ENCODE measurements at places on chromosomes 11 and 22. TPM values are rescaled to one million over a fixed set of nuclear protein-coding genes. Genes with fewer than 3 reads are reported as not detected.
A peak's percentile ranks its signal among the peaks of the same experiment; 100 is the strongest.

GRCh38 chr11:2892215-2892966 lies 6.8 kb upstream of the CDKN1C start:
- H3K4me1 ChIP-seq = peaks cover 11% of the 10 kb centered on the region
- peak; percentile 40 for DNase-seq
- no peaks in the 10 kb centered on the region for H3K36me3 ChIP-seq

DNA sequence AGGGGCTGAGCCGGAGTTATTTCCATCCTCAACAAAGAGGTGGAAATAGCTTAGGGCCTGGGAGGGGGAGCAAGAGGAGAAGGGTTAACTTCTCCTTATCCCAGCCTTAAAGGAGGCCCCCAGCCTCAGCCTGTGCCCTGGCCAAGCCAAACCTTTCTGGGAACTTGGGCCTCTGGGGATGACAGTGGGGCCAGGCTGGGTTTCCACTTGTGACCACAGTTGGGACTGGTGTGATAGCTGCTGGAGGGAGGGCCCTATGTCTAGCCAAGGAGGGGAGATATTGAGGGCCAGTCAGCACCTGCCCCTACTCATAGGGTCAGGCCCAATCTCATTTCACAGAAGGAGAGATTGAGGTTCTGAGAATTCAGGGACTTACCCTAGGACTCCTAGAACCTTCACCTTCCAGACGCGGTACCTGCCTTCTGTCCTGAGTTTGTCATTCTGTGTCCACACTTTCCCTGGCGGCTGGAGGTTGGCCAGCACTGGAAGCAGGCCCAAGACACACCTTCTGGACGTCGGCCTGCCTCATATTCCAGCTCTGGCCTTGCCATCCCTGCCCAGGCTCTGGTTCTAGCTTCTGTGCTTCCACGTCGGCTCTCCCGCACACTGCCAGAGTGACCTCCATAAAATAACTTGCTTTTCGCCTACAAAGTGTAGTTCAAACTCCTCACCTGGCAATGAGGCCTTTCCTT lies 3.1 kb downstream of the RELT start:
- no peaks in the 10 kb centered on the region for H3K36me3 ChIP-seq
- DNase-seq = no peak
- no peak overlapping the region for H3K27ac ChIP-seq
- no peak overlapping the region for H3K4me3 ChIP-seq
- H3K4me1 ChIP-seq = peaks cover 8% of the 10 kb centered on the region

- H3K27ac ChIP-seq = no peak overlapping the region
- no peaks in the 10 kb centered on the region for H3K36me3 ChIP-seq
- H3K4me1 ChIP-seq = no peaks in the 10 kb centered on the region
Measured at GRCh38 chr11:13908535-13908934, 54.0 kb upstream of the SPON1 start.

DNA sequence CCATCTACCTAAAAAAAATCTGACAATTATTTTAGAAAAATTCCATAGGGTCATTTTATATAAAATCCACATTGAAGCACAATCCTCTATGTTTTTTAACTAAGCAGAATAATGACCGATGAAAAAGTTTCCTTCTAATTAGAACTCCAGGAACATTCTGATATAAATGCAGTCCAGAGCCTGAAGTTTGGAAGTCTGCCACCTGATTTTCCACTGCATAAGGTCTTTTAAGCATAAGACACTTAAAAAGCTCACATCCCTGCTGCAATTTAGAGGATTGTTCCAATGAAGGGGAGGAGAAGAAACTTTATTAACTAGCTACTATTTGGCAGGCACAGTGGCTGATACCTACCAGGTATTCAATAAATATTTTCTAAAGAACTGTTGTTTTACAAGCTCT lies 570.3 kb upstream of the ANO5 start:
- DNase-seq = no peak
- H3K4me1 ChIP-seq = no peaks in the 10 kb centered on the region
- no peak overlapping the region for H3K27ac ChIP-seq
- H3K36me3 ChIP-seq = no peaks in the 10 kb centered on the region
- H3K4me3 ChIP-seq = no peak overlapping the region

DNA sequence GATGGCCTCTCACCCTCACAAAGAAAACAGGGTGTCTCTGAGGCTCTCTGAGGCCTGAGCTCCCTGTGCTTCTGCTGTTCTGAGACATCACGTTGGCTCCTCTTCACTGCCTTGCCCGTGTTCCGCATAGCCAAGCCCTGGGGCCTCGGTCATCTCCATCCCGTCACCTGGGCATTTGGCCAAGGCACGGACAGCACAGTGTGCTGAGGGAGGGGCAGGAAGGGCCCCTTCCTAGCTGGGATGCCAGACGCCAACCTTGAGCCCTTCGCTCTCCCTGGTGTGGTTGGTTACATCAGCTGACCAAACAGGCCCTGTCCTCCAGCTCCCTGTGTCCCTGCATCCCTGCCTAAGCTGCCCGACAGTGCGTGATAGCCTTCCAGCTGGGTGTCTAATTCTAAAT lies 25.9 kb downstream of the MOV10L1 start:
- H3K27me3 ChIP-seq = peaks cover 8% of the 10 kb centered on the region
- no peak overlapping the region for H3K27ac ChIP-seq
- DNase-seq = peak; percentile 57
- H3K4me3 ChIP-seq = no peak overlapping the region

GRCh38 chr11:120425527-120425926 lies 86.0 kb upstream of the GRIK4 start:
- no peak for DNase-seq
- H3K27ac ChIP-seq = no peak overlapping the region
- H3K4me3 ChIP-seq = no peak overlapping the region
- H3K27me3 ChIP-seq = no peaks in the 10 kb centered on the region
- H3K36me3 ChIP-seq = peaks cover 3% of the 10 kb centered on the region

DNA sequence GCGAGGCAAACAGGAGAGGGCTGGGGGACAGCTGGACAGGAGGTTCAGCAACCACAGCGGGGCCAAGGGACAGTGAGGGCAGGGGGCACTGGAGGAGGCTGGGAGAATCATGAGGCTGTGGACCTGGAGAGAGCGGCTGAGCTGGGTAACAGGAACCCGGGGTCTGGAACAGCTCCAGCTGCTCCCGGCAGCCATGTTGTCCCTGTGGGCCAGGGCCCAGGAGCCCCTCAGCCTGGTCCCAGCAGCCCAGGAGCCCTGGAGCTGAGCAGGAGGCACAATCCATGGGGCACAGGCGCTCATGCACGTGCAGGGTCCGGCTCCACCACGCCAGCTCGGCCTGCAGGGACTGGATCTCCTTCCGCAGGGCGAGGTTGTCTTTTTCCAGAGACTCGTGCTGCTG lies 7.4 kb downstream of the BATF2 start:
- no peaks in the 10 kb centered on the region for H3K36me3 ChIP-seq
- H3K4me3 ChIP-seq = no peak overlapping the region
- no peaks in the 10 kb centered on the region for H3K27me3 ChIP-seq
- H3K27ac ChIP-seq = no peak overlapping the region
- DNase-seq = no peak

DNA sequence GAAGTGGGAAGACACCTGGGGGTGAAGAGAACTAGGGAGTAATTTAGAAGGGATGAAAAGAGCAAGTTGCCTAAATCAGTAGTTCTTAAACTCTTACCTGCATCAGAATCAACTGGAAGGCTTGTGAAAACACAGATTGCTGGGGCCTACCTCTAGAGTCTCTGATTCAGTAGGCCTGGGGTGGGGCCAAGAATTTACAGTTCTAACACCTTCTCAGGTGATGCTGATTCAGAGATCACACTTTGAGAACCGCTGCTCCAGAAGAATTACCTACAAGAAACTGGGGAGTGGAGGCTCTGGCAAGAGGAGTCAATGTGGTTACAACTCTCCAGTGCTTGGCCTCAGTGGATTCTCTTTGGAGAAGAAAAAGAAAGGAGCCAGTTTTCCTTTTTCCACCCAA lies 128.7 kb downstream of the C11orf58 start:
- H3K27me3 ChIP-seq = no peaks in the 10 kb centered on the region
- no peak overlapping the region for H3K4me3 ChIP-seq
- no peak overlapping the region for H3K27ac ChIP-seq
- no peaks in the 10 kb centered on the region for H3K36me3 ChIP-seq

GRCh38 chr22:39537975-39538374 lies 5.4 kb upstream of the RPS19BP1 start:
- no peaks in the 10 kb centered on the region for H3K4me1 ChIP-seq
- no peaks in the 10 kb centered on the region for H3K27me3 ChIP-seq
- no peak for DNase-seq
- no peak overlapping the region for H3K27ac ChIP-seq

- H3K36me3 ChIP-seq = no peaks in the 10 kb centered on the region
- no peak overlapping the region for H3K4me3 ChIP-seq
- no peak for DNase-seq
- H3K27me3 ChIP-seq = no peaks in the 10 kb centered on the region
- H3K27ac ChIP-seq = no peak overlapping the region
- no peaks in the 10 kb centered on the region for H3K4me1 ChIP-seq
Measured at GRCh38 chr22:49628391-49629260, 199.0 kb downstream of the BRD1 start.

GRCh38 chr11:116473206-116473769 lies 299.5 kb downstream of the BUD13 start:
- no peak overlapping the region for H3K27ac ChIP-seq
- H3K36me3 ChIP-seq = no peaks in the 10 kb centered on the region
- H3K4me3 ChIP-seq = no peak overlapping the region

DNA sequence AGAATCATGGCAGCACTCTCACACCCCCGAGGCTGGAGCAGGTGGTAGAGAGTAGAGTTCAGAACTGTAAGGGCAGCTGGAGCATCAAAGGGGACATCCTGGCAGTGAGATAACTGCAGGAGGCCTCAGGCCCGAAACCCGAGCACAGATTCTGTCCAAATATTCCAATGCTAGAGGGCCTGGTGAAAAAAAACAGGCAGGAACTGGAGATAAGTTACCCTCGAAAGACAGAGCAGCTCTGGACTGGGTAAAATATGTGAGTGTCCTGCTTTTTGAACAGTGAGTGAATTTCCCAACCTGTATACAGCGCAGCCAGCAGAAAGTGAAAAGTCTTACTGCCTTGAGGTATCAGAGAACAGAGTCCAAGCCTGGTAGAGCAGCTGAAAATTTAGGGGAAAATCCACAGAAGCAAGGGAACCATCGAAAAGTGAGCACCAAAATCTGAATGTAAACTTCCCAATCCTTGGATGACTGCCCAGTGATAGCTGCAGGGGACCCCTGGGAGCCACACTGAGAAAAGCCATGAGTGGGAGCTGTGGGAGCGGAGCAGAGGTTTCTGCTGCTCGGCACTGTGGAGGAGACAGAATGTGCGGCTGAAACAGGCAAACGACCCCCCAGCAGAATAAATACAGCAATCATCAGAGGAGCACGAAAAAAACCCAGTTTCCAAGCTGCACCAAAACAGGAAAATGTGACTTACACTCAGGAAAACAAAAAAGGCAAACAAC lies 50.6 kb downstream of the WNT11 start:
- H3K27ac ChIP-seq = no peak overlapping the region
- DNase-seq = no peak
- H3K4me3 ChIP-seq = no peak overlapping the region
- no peaks in the 10 kb centered on the region for H3K4me1 ChIP-seq
- no peaks in the 10 kb centered on the region for H3K36me3 ChIP-seq
- H3K27me3 ChIP-seq = no peaks in the 10 kb centered on the region

DNA sequence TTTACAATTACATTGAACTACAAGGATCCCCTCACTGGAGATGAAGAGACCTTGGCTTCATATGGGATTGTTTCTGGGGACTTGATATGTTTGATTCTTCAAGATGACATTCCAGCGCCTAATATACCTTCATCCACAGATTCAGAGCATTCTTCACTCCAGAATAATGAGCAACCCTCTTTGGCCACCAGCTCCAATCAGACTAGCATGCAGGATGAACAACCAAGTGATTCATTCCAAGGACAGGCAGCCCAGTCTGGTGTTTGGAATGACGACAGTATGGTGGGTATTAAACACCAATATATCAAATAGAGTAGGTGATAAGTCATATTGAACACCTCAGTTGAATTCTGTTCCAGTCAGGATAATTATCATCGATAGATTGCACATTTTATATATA lies 4.4 kb downstream of the FBXO7 start:
- DNase-seq = peak; percentile 50
- H3K4me3 ChIP-seq = no peak overlapping the region
- H3K27me3 ChIP-seq = no peaks in the 10 kb centered on the region
- H3K27ac ChIP-seq = no peak overlapping the region

GRCh38 chr11:85526564-85526963 lies 100.6 kb downstream of the DLG2 start:
- H3K4me1 ChIP-seq = no peaks in the 10 kb centered on the region
- no peak overlapping the region for H3K4me3 ChIP-seq
- DNase-seq = no peak
- H3K36me3 ChIP-seq = no peaks in the 10 kb centered on the region

DNA sequence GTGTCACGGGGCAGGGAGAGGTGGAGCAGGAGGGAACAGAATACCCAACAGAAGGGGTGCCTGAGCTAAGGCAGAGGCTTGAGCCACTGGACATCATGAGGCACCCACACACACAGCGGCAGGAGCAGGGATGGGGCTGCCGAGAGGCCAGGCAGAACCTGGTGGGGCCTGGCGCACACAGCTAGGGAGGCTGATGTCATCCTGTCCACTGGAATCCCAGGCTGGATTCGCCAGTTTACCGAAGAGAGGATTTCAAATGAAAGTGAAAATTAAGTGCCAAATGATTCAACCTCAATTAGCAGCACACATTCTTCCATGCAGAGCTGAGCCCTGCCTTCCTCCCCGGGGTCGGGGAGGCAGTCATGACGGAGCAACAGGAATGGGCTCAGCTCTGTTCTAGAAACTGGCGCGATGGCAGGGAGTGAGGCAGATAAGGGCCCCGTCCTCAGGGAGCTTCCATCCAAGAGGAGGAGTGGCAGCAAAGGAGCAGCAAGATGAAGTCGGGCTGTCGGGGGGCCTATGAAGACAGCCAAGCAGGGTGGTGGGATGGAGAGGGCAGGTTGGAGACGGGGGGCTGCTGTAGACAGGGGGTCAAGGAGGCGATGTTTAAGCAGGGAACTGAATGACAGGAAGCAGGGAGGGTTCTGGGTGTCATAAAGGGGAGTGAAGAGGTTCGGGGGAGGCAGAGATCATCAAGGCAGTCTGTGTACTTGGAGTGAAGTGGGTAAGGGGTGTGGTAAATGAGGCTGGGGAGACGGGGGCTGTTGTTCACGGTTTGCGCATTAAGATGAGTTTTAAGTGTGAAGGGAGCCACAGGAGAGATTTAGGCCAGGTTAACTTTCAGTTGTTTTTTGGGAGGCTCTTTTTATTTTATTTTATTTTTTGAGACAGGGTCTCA lies 6.4 kb downstream of the RAC2 start:
- DNase-seq = no peak
- H3K4me1 ChIP-seq = peaks cover 5% of the 10 kb centered on the region
- no peak overlapping the region for H3K27ac ChIP-seq
- no peaks in the 10 kb centered on the region for H3K36me3 ChIP-seq
- no peak overlapping the region for H3K4me3 ChIP-seq
- H3K27me3 ChIP-seq = no peaks in the 10 kb centered on the region

- peaks cover 2% of the 10 kb centered on the region for H3K4me1 ChIP-seq
- no peaks in the 10 kb centered on the region for H3K27me3 ChIP-seq
- H3K36me3 ChIP-seq = peaks cover 6% of the 10 kb centered on the region
- H3K27ac ChIP-seq = no peak overlapping the region
- no peak overlapping the region for H3K4me3 ChIP-seq
Measured at GRCh38 chr11:122094836-122095235, 21.2 kb downstream of the BLID start.

GRCh38 chr11:133503236-133503635 lies 29.1 kb downstream of the OPCML start:
- DNase-seq = no peak
- H3K36me3 ChIP-seq = no peaks in the 10 kb centered on the region
- H3K27ac ChIP-seq = no peak overlapping the region
- no peaks in the 10 kb centered on the region for H3K4me1 ChIP-seq
- H3K4me3 ChIP-seq = no peak overlapping the region
- no peaks in the 10 kb centered on the region for H3K27me3 ChIP-seq

The ARVCF gene
- total RNA-seq = 15.7 TPM

The SLN gene
- not detected for total RNA-seq

The SLC25A18 gene
- under 0.01 TPM for total RNA-seq

The C11orf16 gene
- not detected for total RNA-seq

The BTBD18 gene
- total RNA-seq = not detected

The GLB1L2 gene
- total RNA-seq = under 0.01 TPM

The OSBP2 gene
- total RNA-seq = 0.51 TPM

The OR8G1 gene
- not detected for total RNA-seq

Measured in fibroblast of lung (primary cell).